Fibroblast of mammary gland (primary cell): ENCODE measurements at places on chromosomes 16 and 17.

DNA sequence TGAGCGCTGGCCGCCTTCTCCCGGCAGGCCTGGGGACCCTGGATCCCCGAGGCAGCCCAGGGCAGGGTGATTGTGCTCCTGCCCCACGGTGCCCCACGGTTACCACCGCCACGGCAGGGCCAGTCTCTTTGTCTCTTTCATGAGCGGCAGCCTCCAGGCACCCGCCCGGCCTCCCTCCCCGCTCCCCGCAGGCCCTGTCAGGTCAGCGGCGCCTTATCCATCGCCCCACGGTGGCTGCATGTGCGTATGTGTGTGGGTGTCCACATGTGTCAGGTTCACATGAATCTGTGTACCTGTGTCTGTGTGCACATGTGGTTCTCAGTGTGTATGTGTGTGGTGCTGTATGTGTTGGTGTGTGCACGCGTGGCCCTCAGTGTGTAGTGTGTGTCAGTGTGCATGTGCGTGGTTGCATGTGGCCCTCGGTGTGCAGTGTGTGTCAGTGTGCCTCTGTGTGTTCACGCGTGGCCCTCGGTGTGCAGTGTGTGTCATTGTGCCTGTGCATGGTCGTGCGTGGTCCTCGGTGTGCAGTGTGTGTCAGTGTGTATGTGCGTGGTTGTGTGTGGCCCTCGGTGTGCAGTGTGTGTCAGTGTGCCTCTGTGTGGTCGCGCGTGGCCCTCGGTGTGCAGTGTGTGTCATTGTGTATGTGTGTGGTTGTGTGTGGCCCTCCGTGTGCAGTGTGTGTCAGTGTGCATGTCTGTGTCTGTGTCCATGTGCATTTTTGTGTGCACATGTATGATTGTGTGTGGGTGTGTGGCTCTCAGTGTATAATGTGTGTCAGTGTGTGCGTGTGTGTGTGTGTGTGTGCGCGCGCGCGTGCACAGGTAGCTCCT is 239.2 kb upstream of the GSE1 start:
- no peak for DNase-seq

GRCh38 chr17:8991514-8992285 is 26.2 kb upstream of the PIK3R5 start:
- peak; percentile 66 for DNase-seq

GRCh38 chr17:63699638-63700527 is at the start of gene LIMD2:
Gene LIMD2 (minus strand): TSS chr17:63700125. CDS start chr17:63699298, 827 bp downstream.
- DNase-seq, result no peak

- no peak for DNase-seq
Measured at GRCh38 chr16:13977177-13977576, 57.2 kb downstream of the ERCC4 start.

DNA sequence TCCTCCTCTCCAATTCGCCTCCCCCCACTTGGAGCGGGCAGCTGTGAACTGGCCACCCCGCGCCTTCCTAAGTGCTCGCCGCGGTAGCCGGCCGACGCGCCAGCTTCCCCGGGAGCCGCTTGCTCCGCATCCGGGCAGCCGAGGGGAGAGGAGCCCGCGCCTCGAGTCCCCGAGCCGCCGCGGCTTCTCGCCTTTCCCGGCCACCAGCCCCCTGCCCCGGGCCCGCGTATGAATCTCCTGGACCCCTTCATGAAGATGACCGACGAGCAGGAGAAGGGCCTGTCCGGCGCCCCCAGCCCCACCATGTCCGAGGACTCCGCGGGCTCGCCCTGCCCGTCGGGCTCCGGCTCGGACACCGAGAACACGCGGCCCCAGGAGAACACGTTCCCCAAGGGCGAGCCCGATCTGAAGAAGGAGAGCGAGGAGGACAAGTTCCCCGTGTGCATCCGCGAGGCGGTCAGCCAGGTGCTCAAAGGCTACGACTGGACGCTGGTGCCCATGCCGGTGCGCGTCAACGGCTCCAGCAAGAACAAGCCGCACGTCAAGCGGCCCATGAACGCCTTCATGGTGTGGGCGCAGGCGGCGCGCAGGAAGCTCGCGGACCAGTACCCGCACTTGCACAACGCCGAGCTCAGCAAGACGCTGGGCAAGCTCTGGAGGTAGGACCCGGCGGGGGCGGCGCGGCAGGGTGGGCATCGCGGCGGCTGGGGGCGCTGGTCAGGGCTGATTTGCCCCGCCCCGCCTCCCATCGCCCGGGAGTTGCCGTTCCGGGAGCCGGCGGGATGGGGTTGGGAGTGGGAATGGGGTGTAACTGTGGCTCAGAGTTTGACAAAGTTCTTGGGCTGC is 567 bp downstream of the SOX9 start:
- DNase-seq, result peak; percentile 40

DNA sequence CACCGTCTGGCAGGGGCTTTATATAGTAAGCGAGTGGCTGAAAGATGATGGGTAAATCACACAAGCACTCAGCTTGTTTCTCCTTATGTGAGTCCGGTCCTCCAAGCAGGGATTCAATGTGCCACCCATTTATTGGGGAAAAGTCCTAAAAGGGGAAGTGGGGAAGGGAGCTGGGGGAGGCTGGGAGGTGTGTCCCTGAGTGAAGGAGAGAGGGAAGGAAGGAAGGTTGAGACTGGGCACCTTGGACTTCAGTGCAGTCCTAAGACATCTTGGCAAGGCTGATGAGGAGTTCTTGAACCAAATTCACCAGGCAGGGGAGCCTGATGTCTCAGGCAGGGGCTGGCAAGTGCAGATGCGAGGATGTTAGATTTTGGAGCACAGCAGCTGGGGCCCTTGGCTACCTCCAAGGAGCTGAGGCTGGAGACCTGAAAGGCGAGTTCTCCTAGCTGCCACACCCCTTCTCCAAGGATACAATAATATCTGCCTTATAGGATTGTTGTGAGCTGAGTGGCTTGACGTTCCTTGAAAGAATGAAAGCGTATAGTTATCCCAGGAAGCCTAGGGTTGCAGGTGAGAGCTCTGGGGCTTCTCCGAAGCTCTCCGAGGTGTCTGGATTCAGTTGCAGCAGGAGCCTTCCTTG is 23.0 kb upstream of the CYLD start:
- DNase-seq, result no peak

DNA sequence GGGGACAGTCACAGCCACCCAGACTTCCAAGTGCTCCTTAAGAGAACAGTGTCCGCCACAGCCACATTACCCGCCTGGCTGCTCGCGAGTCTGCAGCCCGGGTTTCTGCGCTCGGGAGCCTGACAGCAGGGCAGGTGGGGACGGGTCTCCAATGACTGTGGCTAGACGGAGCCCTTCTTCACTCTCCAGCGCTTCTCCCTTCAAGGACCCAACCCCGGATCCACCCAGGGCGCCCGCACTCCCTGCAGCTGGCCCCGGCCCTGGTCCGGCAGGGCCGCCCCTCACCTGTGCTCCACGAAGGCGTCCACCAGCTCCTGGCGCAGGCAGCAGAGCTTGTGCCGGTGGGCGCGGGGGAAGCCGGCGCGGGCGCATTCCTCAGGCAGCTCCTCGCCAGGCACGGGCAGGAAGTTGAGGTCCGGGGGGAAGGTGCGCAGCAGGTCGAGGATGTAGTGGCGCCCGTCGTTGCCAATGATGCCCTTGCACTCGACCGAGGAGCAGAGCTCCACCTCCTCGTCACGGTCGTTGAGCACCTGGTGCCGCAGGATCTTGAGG is 13.9 kb downstream of the CLUH start:
- no peak for DNase-seq

GRCh38 chr17:1774390-1775176 is 12.7 kb downstream of the SERPINF1 start:
- no peak for DNase-seq
